ENCODE measurements at places on chromosomes 4 and X.

GRCh38 chrX:39972340-39972739, 125.4 kb downstream of the BCOR start:
- no peak for DNase-seq

DNA sequence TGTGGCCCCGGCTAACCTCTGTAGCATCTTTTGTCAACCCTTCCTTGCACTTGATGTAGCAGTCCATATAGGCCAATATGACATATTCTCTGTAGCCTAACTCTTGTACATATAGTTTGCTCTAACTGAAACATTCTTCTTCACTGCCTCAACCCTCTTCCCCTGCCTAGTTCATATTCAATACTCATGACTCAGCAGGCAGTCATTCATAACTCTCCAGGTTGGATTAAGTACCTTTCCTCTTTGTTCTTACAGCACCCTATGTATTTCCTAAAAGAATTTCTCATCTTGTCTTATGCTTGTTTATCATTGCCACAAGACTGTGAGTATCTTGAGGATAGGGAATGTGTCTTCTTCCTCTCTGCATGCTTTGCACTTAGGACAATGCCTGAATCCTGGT, 76.9 kb downstream of the TMLHE start:
- DNase-seq = no peak

GRCh38 chr4:147683188-147683591, 773 bp downstream of the PRMT9 start:
- no peak for DNase-seq

GRCh38 chr4:18689308-18690115, 668.0 kb upstream of the LCORL start:
- DNase-seq = peak; percentile 32

DNA sequence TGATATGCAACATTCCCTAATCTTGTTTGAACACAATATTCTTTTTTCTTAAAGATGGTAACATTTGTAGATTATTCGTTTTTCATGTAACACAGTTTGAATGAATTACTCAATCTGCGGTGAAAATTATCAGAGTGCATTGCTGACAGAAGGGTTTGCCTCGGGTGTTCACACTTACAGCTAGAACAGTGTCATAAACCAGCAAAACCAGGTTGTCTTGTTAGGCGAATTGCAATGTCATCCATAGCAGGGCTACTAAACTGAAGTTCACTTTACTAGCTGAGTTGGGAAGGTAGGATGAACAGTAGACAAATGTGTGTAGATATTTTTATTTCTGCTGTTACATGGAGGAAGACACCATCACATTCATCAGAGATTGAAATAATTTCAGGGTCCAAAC, 98.9 kb downstream of the SLC39A8 start:
- no peak for DNase-seq

GRCh38 chrX:153494541-153495361, at the start of gene BGN:
Gene BGN (plus strand): TSS chrX:153494980. CDS start chrX:153504632, 9,652 bp downstream.
- no peak for DNase-seq

DNA sequence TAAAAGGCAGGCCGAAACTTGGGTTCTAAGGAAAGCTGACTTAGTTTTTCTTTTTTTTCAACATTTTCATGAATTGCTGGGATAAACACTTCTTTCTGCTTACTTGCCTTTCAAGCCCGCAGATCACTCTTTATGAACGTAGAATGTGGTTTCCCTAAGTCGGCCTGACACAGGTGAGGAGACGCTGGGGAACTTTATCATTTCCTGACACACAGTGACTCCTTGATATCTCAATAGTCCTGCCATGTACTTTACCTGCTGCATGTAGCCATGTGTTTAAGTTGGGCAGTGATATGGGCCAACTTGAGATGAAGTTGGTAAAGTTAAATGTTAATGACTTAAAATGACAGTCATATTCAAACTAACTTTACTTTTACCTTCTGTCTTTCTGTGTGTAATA, 26.6 kb upstream of the SNCA start:
- DNase-seq = no peak

DNA sequence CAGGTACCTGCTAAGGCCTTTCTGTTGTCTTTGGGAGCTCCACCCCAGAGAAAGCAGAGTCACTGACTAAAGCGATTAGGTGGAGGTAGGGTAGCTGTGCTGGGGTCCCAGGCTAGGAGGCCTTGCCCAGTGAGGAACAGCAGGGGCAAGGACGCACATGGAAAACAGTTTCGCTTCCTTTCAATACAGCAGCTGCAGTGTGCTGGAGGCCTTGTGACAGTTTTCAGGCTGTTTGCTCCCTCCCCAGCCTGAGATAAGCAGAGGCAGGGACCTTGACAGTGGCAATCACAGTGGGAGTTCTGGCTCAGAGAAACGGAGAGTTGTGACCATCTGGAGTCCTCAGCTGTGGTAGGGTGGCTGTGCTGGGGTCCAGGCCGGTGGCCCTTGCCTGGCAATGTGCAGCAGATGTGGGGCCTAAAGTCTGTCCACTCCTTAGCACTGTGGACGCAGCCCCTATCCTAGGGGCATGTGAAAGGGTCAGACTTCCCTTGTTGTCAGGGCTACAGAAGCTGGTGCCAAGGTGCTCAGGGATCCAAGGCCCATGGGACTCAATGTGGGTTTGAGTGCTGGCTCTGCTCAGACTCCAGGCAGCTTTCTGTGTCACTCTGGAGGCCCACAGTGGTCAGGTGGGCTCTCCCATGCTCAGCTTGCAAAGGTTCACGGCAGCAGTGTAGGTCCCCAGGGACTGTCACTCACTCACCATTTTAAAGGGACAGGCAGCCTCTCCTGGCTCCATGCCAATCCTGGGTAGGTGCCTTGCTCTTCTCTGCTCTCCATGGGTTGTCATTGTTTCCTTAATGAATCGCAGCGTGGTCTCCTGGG, 534.9 kb upstream of the FMR1 start:
- DNase-seq = peak; percentile 2

GRCh38 chr4:139794158-139794954, 128.7 kb downstream of the MGST2 start:
- no peak for DNase-seq

DNA sequence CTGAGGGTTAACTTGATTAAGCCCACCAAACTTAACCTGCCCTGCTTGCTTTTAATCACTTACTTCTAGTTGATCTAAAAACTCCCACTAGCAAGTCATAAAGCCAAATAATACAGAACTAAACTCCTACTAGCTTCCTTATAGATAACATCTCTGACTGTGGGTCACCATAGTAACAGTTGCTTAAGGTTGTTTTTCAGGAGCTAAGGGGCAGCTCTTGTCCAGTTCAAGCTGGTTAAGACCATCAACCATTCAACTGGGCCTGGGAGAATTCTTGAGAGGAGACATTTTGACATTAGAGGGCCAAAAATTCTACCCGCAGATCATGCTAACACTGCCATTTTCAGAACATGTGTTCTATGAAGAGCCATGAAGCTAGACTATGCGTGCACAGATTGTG, 67.0 kb downstream of the UCHL1 start:
- no peak for DNase-seq
